ENCODE measurements at places on chromosomes 5 and 9.

- no peak for DNase-seq
Measured at GRCh38 chr9:30075451-30076199, 2308.8 kb upstream of the ACO1 start.

DNA sequence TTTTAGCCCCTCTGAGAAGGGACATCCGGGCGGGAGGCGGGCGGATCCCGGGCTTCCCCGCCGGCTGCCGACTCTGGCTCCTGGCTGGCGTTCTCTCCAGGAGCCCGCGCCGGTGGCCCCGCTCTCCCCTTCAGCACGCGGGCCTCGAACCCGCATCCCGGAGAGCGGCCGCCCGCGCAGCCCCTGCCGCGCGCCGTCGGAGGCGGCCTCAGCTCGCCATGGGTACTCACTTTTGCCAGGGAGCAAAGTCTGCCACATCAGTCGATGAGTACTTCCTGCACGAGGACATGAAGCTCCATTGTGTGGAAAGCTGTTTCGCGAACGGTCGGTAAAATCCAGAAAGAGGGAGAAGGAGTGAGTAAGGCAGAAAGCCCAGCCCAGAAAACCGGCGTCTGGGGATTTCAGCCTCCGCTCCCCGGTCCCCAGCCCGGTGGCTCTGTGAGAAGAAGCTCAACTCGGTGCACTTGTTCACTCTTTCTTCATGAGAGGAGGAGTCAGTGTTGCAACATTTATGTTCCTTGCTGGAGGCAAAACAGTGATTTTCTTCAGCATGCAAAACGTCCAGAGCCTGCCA lies at the start of gene PRLR:
TSS of gene PRLR (minus strand) at position 450 of the 574 bp plus-strand sequence. CDS start 140,867 bp downstream, outside the sequence.
- no peak for DNase-seq

DNA sequence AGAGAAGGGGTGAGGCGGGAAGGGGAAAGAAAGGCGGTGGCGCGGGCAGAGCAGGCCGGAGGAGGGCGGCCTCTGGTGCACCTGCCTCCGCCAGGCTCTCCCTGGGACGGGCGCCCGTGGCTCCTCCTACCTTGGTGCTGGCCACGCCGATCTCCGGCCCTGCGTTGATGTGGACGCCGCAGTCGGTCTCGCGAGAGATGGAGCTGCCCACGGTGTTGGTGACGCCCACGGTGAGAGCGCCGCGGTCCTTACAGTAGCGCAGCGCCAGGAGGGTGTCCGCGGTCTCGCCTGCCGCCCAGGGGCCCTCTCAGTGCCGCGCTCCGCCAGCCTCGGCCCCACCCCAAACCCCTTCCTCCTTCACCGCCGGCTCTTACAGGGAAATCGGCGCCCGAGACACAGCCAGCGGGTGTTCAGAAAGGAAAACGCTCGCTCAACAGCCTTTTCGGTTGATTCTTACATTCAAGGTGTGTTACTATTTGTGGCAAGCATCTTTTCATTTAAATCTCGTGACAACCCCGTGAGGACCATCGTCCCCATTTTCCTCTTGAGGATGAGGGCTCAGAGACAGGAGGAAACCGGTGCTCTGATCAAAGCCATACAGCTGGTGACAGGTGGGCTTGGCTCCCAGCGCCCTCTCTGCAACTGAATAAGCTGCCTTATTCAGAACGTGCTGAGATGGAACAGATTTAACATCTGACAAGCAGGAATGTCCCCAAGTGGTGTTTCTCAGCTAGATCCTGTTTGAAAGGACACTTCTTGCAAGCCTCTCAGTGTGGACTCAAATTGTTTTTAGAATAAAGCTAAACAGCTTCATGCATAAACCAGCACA lies 22.0 kb upstream of the MAPK9 start:
- DNase-seq = no peak

DNA sequence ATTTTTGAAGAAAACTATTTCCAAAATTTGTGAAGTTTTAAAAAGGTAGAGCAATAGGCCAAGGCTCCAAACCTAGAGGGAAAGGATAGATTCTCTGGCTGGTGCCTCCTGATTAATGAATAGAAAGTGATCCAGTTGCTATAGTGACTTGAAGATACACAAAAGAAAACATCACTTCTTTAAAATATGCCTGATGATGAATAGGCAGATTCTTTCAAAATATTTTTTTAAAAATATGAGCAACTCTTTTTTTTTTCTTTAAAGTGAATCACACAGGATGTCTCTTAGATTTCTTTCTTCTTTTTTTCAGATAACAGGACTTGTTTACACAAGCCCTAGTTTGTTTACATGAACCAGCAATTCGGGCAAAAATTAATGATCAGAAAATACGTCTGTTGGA lies 124.4 kb downstream of the RFK start:
- no peak for DNase-seq

Data from NCI-H1048 (cell line).